ENCODE measurements at places on chromosomes 16 and 17.

GRCh38 chr17:28712705-28713415 is 1.2 kb upstream of the PROCA1 start:
- no peak for DNase-seq

- no peak for DNase-seq
Observed at GRCh38 chr17:50766222-50767023, 895 bp downstream of the ANKRD40CL start.

DNA sequence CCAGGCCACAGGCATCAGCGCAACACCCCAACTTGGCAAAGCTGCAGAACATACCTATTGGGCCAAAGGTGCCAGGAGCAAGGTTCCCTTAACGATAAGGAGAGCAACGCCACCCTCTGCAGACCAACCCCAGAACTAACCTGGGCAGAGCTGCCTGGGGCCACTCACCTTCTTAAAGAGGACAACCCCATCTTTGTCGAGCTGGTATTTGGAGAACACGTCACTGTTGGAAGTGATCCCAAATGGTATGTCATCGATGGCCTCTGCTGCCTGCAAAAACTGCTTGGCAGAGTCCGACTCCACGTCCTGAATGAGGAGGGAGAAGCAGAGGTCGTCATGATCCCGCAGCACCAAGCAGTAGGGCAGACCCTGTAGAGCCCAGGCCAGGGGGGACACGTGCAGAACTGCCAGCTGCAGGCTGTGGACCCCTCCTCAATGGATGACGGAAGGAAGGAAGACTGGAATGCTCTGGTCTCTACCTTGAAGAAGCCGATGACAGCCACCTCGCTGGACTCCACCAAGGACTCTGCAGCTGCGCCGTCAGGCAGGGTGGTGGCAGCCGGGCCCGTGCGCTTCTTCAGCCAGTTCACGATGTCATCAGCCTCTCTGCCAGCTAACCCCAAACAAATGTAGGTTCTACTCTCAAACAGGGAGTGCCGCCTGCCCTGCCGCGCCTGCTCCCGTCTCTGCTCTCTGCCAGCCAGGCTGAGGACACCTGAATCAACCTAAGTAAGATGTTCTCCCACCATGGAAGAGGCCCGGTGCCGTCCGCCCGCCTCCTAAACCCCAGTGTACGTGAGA is 5.2 kb downstream of the P4HB start:
- DNase-seq: no peak

GRCh38 chr17:792277-792676 is 10.1 kb downstream of the MRM3 start:
- DNase-seq: no peak

DNA sequence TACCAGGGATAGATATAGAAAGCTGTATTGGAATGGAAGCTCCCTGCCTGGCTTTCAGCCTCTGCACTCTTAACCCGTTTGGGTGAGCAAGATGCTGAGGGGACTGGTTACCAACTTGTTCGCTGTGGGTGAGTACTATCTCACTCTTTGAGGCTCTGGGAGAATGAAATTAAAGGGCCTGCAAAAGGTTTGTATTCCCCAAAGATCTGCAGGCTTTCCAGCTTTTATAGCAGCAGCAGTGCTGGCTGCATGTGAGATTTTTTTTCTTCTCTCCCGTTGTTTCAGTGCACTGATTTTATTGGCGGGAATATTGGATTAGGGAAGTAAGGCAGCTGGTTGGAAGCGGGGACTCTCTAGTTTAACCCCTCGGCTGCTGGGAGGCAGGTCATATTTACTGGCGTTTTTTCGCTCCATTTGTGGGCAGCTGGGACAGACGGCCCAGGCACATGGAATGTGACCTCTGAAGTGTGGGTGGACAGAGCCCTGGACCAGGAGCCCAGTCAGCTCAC is 30.9 kb downstream of the C17orf75 start:
- DNase-seq: no peak

- DNase-seq: no peak
Observed at GRCh38 chr17:11643851-11644250, 45.6 kb downstream of the DNAH9 start.

DNA sequence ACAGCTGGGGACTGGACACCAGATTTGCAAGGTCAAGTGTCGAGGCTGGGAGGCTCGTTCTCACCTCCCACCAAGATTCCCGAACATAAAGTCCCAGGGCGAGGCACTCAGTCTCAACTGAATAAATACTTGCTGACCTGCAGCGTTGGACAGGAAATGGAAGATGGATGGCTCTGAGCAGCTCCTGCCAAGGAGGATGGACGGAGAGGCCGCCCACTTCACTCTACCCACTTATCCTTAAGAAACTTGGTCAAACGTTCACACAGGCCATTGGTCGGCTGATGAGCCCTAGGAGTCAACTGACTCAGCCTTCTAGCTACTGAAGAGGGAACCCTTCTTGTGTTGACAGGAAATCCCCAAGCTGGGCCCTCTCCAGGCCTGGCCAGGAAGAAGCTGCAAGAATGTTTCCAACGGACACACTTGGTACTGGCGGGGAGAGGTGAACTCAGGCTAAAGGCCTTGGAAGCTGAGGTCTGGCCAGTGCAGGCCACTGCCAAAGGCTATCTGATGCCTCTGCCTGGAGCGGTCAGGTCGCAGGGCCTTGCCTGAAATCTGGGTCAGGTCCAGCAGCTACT is 50.0 kb downstream of the VAC14 start:
- DNase-seq: no peak

Measured in NCI-H1930 (cell line).